Activated CD8-positive, alpha-beta memory T cell treated with anti-CD3 and anti-CD28 coated beads for 1 hour (primary cell): ENCODE measurements at places on chromosomes 11 and 22.

DNA sequence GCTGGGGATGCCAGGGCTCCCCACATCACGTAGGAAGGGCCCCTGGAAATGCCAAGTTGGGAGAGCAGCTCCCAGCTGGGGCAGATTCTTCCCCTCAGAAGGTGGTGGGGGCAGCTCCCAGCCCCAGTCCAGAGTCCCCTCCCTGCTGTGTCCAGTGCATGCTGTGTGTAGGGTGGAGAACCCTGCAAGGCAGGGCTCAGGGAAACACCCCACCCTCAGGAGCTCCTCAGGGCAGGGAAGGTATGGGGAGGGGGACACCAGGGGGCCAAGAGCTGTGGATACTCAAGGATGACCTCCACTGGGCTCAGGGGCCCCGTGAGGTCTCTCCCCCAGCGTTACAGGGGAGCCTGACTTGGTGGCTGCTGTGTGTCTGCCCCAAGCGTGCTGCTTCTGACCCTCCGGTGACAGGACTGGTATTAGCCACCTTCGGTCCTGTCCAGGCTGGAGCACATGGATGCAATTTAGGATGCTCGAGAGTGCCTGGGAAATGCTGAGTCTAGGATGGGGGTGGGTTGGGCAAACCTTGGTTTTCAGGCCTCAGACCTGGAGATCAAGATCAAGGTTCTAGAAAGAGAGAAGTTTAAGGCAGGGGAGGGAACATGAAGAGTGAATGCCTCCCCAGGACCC lies 16.1 kb upstream of the CABP7 start:
- DNase-seq = no peak

GRCh38 chr11:3990406-3990805 lies 104.2 kb upstream of the RRM1 start:
- DNase-seq = no peak

- DNase-seq = no peak
These were observed 16.0 kb upstream of the FTH1 start for GRCh38 chr11:61983419-61983818.

DNA sequence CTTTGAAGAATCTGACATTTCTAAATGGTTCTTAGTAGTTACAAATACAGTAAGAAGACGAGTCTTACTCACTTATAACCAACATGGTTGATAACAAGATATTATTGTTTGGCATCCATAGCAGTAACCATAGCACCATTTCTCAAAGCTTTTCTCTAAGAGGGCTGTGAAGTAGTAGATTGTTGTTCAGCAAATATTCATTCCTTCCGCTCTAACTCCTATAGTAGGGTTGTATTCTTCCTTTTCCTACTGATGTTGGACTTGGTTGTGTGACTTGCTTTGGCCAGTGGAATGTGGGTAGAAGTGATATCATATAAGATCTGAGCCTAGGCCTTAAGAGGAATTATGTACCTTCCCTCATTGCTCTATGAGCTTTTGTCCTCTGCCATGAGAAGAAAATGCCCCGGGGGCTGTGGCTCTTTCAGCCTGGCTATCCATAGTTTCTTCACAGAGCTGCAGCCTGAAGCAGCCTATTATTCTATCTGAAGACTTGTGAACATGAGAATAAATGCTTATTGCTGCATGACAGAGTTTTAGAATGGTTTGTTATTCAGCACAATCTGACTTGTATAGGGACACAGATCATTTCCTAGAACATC lies 28.9 kb upstream of the ZBED5 start:
- DNase-seq = no peak

DNA sequence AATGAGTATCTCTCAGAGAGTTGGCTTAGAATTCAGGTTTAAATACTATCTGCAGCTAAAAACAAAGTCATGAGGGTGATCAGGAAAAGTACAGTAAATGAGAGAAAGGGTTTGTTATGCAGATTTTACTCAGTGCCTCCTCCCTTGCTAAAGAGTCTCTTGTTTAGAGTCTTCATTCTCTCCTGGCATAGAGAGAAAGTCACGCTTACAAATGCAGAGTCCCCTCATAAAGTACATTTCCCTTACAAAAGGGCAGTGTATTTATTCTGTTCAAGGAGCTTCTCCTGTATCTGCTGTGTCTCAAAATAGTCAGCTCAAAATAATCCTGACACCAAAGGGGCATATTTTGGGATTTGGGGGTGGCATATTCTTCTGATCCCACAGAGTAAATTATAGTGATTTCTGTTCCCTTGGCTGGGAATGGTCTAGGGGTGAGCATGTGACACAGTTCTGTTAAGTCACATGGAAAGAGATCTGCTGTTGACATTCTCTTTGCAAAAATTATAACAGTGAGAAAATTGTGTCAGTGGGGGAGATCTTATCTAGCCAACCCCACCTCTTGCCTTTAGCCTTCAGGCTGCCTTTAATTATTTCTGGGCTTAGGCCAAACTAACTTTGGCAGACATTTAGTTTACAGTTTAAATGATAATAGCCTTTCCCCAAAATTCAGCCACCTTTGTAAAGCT lies 102.9 kb downstream of the MTNR1B start:
- no peak for DNase-seq

DNA sequence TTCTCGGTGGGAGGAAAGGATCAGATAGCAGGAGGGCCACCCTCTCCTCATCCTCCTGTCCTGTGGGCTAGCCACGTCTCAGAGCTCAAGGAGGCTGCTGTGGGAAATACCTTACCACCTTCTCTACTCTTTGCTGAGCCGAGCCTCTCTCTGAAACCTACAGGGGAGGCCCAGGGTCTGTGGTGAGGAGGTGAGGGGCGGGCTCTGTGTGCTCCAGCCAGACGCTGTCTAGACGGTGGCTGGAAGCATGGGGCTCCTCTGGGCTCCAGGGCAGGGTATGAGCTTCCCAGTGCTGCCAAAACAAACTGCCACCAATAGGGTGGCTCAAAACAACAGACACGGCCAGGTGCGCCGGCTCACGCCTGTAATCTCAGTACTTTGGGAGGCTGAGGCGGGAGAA lies 5.5 kb upstream of the TMPRSS6 start:
- DNase-seq = no peak

- DNase-seq = no peak
These were observed 23.9 kb upstream of the NNMT start for GRCh38 chr11:114272311-114272710.

GRCh38 chr11:127448101-127448500 lies 447.5 kb upstream of the KIRREL3 start:
- DNase-seq = no peak

DNA sequence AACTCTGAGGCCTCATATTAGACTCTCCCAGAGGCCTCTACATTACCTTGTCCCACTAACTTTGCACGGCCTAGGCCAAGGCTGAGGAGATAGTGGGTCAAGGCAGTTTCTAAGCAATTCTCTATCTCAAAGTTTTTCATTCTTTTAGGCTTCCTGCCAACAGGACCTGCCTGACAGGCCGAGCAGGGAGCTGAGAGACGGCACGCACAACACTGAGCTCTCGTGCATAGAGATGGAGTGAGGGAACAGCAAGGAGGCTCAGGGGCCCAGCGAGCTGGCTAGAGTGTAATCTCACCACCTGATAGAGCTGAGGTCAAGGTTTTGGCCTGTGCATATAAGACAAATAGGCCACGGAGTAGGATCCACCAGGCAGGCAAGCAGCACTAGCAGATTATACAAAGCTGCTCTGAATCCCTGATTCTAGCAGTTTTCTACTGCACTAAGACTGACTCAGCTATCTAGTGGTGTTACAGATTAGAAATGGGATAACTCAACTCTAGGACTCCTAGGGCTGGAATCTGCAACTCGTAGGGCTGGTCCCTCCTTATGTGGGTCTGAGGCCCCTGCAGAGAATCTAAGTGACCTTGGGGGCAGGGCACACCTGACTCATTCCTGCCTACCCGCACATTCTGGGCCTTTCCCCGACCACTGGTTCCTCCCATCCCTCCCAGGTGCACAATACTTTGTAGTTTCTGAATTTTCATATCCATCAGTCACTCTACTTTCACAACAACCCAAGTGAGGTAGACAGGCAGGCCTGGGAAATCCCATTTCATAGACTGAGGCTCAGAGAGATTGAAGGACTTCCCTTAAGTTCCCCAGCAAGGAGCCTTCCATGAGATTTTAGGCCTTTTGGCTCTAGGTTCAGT lies 1.7 kb downstream of the CYB5R2 start:
- DNase-seq = no peak

DNA sequence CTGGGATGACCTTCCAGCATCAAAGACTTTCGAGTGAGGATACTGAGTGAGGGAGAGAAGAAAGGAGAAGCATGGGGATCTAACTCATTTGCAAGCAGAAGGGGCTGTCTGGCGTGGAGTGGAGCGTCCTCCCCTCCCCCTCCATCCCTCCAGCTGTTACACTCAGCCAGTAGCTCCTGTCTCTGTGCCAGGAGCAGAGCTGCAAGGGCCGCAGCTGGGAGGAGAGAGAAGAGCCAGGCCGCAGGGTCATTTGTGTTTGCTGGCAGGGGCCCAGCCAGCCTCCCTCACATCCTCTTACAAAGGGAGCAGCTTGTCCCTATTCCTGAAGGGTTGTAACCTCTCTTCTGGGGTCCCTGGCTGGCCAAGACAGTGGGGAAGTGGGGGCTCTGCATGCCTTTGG lies 57.9 kb downstream of the NECTIN1 start:
- no peak for DNase-seq

- DNase-seq = no peak
These were observed 492.9 kb upstream of the KIRREL3 start for GRCh38 chr11:127493330-127494022.

DNA sequence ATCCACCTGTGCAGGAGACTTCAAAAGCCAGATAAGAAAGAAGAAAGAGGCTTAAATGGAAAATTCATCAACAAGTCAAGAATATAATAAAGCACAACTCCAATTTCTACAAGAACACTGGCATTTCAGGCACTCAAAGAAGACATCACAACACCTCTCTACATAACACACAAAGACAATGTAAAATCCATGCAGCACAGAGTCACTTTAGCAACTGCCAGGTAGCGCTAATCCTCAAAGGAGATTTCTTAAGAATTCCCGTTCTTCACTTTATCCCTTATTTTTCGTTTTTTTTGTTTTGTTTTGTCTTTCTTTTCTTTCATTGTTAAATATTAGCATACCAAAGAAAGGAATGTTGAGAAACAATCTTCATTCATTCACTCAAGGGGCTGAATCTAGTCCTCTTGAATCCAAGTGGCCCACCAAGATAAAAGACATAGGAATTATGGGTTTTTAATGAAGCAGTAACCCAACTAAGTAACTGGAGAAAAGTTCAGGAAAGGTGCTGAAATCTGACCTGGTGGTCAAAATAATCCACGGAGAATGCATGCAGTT lies 95.0 kb downstream of the CADM1 start:
- no peak for DNase-seq

- no peak for DNase-seq
These were observed 2.0 kb downstream of the WT1 start for GRCh38 chr11:32433101-32433913.

DNA sequence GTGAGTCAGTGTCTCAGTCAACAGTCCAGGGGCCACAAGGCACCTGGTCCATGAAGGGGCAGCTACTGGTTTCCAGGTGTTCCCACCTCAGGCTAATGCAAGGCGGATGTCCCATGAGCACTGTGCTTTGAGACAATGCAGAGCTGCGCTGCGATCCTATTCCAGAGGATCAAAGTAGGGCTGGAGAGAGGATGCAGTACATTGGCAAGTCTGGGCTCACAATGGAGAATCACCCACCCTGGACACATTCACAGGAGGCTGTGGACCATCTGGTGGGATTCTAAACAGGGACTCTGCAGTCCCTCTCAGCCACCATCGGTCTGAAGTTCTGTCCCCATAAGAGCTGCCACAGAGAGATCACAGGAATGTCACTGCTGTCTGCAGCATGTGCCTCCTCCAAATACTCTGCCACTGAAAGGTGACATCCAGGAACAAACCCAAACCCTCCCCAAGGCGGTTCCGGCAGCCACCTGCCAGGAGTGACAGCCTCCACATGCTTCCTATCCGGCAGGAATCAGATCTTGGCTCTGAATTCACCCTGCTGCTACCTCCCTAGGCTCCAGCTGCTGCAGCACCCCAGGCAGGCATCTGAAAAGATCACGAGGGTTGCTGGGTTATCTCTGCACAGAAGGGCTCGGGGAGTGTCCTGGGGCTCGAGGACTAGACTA lies 45.3 kb upstream of the SERPIND1 start:
- no peak for DNase-seq

- DNase-seq = no peak
These were observed 12.8 kb downstream of the PARVG start for GRCh38 chr22:44193535-44193891.

DNA sequence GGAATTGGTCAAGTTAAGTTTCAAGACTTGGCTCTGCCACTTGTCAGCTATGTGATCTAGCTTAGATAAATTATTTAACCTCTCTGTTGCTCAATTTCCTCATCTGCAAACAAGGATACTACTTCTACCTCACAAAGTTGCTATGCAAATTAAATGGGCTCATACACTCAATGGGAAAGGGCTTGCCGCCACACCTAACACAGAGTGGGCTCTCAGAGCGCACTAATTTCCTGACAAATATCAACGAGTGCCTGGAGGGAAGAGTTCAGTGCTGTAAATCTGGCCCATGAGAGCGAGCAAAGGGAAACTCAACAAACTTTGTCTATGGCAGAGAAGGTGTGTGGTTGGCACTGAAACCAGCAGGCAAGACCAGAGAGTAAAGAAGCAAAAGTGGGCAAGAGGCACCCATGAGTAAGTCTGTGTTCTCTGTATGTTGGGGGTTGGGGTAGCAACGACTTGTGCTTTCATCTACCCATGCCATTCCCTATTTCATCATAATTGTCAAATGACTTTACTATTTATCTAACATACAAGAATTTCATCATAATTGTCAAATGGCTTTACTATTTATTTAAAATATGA lies 60.7 kb upstream of the PHF21A start:
- DNase-seq = no peak

DNA sequence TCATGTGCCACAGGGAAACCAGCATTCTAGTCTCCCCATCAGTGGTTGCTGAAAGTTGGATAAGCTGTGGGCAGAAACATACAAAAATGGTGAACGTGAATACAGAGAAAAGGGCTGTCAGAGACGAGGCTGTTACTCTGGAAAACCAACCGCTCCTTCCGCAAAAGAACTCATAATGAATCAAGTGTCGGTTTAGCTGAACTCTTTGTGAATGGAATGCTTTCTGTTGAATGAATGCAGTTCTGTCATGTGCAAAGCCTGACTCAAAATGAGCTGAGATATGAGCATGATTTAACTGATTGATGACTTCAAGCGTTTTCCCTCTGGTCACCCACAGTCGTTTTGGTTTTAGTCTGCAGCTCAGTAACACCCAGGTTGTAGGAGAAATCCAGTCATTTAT lies 298.3 kb downstream of the ETS1 start:
- DNase-seq = no peak

- DNase-seq = no peak
These were observed 34.9 kb downstream of the TRAF6 start for GRCh38 chr11:36475192-36475591.

GRCh38 chr11:102108734-102109440 lies 1.4 kb upstream of the YAP1 start:
- DNase-seq = no peak
